Heart left ventricle (tissue), 16 donors: ENCODE measurements at places on chromosomes 5 and 9. TPM values are rescaled to one million over a fixed set of nuclear protein-coding genes. Genes with fewer than 3 reads are reported as not detected.

The CDO1 gene
- total RNA-seq = 2.7 TPM

DNA sequence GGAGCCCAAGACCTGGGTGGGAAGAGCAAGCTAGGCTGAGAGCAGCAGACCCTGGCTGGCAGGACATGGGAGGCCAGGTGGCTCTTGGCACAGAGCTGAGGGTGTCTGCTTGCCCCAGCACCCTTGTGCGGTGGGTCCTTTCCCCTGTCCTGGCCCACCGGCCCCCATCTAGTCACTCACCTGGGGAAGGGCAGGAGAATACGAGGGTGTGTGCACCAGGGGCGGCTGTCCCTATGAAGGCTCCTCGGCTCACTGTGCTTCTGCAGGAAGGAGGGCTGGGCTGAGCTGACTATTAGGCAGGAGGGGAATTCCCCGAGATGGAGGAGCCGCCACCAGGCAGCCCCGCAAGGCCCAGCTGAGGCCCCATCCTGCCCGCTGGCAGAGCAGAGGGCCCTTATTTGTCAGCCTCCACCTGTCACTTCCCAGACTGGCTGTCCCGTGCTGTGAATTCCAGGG is 6.1 kb upstream of the TNIP1 start:
- DNase-seq = no peak

The SEMA4D gene
- 20.3 TPM for total RNA-seq

DNA sequence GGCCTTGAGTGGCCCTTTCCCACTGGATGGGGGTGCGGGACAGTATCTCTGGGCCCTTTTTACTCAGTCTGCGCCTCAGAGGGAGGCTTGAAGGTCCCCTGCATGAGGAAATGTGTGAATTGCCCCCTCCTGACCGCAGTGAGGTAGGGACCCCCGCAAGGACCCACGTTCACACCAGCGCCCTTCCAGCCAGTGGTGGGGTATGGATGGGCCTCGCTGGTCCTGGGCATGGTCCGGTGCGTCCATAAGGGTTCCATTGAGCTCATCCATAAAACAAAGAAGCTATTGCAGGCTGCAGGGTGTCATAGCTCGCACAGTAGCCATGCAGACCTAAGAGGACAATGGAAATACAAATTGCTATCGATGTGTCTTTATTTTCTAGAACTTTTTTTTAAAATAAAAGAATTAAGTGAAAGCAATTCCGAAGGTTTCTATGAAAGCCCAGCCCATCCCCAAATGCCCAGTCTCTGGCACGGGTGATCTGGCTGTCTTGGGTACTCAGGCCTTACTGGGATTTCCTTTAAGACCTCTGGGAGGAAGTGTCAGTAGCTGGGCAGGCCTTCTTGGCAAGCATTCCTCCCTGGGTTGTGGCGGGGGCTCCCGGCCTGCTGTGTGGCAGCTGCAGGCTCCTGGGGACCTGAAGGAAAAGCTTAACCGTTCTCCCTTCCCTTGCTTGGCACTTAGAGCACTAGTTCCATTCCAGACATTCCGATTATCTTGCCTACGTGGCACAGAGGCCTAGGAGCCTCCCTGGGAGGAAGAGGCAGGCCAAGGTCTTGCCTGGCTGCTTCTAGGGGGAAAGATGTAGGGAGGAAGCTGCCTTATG is 1.5 kb upstream of the SEMA5A start:
- DNase-seq = peak; percentile 67

DNA sequence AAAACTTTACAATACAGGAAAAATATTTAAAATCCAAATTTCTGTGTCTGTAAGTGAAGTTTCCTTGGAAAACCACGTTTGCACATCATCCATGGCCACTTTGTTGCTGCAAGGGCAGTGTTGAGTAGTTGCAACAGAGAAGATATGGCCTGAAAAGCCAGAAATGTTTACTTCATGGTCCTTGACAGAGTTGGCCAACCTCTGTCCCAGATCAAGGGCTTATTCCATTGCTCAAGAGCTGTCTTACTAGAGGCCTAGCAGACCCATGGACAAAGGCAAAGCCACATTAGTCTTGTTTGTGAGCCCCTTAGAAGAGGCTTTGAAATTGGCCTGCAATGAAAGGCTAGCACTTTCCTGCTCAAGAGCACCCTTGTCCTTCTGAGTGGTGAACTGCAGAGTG is 119.4 kb downstream of the GAS1 start:
- DNase-seq = no peak

- DNase-seq = peak; percentile 20
These were observed 1.1 kb downstream of the VLDLR start for GRCh38 chr9:2622461-2623287.

DNA sequence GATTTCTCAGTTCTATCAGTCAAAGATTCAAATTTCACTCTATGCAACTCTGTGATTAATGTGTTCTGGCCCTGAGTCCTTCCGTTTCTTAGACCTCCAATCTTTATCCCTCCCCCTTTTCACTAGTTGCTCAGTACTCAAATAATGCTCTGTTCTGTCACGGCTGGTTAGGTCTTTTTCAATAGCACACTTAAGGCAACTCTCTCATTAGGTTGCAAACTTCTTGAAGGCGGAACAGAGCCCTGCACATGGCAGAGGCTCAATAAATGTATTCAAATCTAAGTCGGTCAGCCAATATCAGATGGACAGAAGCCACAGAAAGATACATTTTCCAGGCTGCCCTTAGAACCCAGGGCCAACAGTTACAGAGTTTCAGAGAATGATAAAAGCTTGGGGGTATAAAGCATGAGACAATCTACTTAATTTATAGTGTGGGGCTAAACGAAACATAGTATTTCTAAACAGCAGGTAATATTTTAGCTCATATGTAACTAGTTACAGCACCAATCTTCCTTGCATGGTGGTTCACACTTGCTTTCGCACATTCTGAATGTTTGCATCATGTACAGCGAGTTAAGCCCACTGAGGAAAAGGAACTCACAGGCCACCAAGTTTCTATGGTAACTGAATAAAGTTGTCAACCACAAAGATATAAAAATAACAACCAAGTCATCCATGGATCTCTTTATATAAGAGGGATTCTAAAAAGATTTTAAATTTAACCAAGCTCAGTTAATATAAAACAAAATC is 67.1 kb upstream of the GOLPH3 start:
- no peak for DNase-seq

- DNase-seq = no peak
These were observed 55.1 kb downstream of the SUSD1 start for GRCh38 chr9:112120030-112120341.

- DNase-seq = no peak
These were observed 338.8 kb upstream of the ATP10B start for GRCh38 chr5:161190778-161191177.

GRCh38 chr9:79193001-79193400 is 378.8 kb upstream of the TLE4 start:
- DNase-seq = no peak

GRCh38 chr5:126443374-126443851 is 20.2 kb downstream of the GRAMD2B start:
- DNase-seq = no peak

DNA sequence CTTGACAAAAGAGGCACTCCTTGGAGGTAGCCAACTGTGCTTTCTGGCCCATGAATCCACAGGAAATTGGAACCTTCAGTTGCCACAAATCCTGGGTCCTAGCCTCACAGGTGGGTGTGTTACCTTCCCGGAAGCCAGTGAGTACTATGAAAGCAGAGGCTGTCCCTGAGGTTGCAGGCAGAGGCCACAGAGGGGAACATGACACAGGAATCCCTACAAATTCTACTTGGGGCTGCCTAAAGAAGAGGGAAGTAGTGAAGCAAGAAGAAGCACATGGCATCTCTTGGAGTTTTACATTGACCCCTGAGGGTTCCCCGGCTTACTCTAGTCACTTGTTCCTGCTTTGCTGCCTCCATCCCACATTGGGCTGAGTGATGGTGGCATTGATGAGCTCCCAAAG is 2.6 kb downstream of the SLC22A5 start:
- DNase-seq = no peak

The FBP1 gene
- total RNA-seq = 0.51 TPM

The SPATA9 gene
- total RNA-seq = not detected

DNA sequence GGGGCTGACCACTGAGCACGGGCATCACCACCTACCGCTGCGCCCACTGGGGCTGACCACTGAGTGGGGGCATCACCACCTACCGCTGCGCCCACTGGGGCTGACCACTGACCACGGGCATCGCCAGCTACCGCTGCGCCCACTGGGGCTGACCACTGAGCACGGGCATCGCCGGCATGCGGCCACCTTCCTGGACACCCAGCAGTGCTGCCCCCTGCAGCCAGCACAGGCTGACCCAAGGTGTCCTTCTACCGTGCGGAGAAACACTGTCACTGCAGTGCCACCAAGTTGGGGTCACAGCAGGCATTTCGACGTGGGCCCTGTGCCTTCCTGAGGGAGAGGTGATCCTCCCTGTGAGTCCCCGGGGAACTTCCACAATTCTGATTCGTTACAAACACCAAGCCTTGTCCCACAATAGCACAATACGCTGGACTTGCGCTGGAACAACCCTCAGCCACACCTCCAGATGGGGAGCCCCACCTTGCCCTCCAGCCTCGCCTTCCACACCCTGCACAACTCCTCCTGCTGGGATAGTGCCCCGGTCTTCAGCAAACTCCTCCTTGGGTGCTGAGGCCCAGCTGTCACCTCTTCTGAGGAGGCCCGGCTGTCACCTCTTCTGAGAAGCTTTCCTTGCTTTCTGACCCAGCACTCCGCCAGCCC is 90.3 kb upstream of the SARDH start:
- peak; percentile 2 for DNase-seq

- no peak for DNase-seq
These were observed 75.0 kb downstream of the STK10 start for GRCh38 chr5:172113036-172113435.

GRCh38 chr9:99235926-99236634 is 14.0 kb downstream of the SEC61B start:
- no peak for DNase-seq

The LIX1 gene
- not detected for total RNA-seq

GRCh38 chr9:131020388-131020787 is 11.4 kb downstream of the LAMC3 start:
- DNase-seq = no peak

The CCNI2 gene
- not detected for total RNA-seq
